SK-N-SH (cell line): ENCODE measurements at places on chromosomes 6 and 20. TPM values are rescaled to one million over a fixed set of nuclear protein-coding genes. Genes with fewer than 3 reads are reported as not detected.

- no peak for DNase-seq
These were observed 309.3 kb upstream of the SUPT3H start for GRCh38 chr6:45686841-45687569.

NFATC2 gene
- 0.13 and 0.36 TPM in 2 replicates for polyA plus RNA-seq

RAB44 gene
- 0.10 and 0.12 TPM in 2 replicates for polyA plus RNA-seq

DNA sequence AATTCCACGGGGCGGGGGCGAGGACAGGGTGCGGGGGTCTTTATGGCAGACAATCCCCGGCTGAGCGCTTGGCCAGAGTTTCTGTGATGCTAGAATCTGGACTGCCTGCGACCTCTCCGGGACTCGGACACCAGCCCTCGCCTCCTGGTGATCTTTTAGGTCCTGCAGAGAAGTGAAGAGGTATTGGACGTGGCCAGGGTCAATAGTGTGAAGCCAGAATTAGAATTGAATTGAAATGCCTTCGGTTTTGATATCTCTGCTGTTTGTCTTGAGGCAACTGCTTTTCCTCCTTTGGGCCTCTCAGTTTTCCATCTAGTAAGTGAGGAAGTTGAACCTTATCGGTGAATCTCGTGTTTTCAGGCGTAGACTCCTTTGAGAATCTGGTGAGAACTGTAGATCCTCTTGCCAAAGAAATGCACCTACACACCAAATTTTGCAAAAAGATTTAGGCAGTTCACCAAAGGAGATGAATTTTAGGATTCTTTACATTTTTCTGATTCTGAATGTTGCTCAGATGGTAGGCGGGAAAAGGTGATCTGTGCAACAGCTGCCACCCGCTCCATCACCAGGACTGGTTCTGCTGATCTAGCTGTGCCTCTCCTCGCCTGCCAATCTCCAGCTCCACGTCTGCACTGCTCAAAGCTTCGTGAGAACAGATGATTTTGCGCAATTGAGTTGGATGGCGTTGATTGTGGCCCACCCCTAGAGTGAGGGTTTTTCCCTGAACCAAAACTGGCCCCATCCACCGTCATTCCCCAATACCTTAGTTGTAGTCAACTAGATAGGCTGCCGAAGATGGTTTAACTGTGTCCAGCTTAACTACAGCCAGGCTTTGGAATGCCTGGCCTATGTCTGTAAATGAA is 837 bp upstream of the OSER1 start:
- DNase-seq = peak; percentile 34

HEY2 gene
- not detected in 2 replicates for polyA plus RNA-seq

CST3 gene
- 328 and 428 TPM in 2 replicates for polyA plus RNA-seq

DNA sequence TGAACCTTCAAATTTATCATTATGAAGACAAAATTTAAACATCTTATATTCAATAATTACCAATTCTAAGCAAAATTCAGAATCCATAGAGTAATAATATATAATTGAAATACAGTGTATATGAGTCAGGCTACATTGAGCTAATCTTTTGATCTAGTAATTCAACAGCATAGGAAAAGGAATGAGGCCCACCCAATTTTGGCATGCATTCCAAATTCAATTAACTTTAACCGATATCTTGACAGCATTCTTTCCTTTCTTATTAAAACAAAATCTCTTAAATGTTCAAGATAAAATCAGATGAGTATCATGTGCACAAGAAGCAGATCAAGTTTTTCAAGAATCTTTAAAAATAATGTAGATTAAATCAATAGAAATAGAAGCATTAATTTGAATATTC is 132.9 kb upstream of the QKI start:
- no peak for DNase-seq

- DNase-seq = no peak
These were observed 179.3 kb downstream of the MTFR2 start for GRCh38 chr6:136070815-136071214.

- peak; percentile 80 for DNase-seq
These were observed 7.8 kb downstream of the SYNGAP1 start for GRCh38 chr6:33427585-33428223.

GRCh38 chr20:62874964-62875344 is 13.3 kb upstream of the TCFL5 start:
- peak; percentile 56 for DNase-seq

GRCh38 chr6:165010556-165011535 is 298.6 kb downstream of the C6orf118 start:
- no peak for DNase-seq

- DNase-seq = no peak
These were observed 878.6 kb upstream of the CITED2 start for GRCh38 chr6:140253096-140253495.

DNA sequence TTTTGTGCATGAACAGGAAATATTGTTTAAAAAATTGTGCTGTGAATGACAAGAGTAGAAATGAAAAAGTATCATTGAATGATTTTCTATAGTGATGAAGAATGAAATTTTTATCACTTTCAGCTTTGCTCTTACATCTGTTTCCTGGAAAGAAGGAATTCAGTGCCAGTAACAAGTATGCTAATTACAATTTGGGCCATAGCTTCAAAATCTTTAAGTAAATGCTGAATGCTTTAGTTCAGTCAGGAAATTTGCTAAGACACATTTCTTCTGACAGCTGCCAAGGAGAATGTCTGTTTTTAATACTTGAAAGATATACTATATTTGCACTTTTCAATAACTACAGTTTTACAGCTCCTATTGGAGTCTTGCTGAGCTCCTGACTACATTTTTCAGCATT is 203.7 kb upstream of the RSPO3 start:
- DNase-seq = no peak

DNA sequence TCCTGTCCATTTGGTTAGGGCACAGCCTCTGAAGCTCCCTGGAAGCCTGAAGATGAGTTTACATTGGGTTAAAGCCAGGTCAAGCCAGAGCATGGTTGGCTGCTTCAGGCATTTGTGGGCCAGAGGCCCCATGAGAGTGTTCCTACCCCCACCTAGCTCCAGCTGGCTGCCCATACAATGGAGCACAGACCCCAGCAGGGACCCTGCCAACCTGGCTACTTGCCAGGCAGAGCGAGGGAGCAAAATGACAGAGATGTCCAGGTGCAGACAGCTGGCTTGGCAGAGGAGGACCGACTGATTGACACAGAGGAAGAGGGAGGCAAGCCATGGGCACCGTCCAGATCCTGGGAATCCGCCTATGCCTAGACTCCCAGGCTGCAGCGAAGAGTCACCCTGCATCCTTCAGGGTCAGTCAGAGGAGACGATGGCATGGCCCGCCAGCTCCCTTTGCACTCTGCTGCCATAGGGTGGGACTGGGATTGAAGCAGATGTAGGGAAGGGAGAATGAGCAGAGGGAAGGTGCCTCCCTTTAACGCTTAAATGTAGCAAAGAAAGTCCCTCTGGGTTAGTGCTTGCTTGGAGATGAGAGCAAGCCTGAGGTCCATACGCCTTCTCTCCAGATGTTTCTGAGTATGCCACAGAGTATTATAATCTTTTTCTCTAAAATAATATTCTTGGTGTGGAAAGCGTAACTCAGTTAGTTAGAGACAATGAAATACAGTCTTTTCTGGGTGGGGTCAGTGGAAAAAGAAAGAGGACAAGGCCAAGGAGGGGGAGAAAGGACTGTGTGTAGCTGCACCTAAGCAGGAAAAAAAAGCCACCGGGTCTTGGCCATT is 77.6 kb upstream of the FYN start:
- peak; percentile 32 for DNase-seq

HLA-DQB1 gene
- not detected in 2 replicates for polyA plus RNA-seq

- DNase-seq = no peak
These were observed 42.5 kb upstream of the NKX2-2 start for GRCh38 chr20:21556398-21556797.

- no peak for DNase-seq
These were observed 28.1 kb downstream of the SNRNP48 start for GRCh38 chr6:7617801-7618764.

- no peak for DNase-seq
These were observed 181.6 kb downstream of the FARS2 start for GRCh38 chr6:5442916-5443315.

FGD2 gene
- polyA plus RNA-seq = not detected in 2 replicates

DNA sequence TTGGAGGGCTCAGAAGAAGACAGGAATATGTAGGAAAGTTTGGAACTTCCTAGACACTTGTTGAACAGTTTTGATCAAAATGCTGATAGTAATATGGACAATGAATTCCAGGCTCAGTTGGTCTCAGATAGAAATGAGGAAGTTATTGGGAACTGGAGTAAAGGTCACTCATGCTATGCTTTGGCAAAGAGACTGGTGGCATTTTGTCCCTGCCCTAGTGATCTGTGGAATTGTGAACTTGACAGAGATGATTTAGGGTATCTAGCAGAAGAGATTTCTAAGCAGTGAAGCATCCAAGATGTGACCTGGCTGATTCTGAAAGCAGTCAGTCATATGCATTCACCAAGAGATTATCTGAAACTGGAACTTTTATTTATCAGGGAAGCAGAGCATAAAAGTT is 45.1 kb downstream of the FRK start:
- DNase-seq = no peak
